Metanephros (tissue), 2 donors: ENCODE measurements at places on chromosomes 12 and 14. TPM values are rescaled to one million over a fixed set of nuclear protein-coding genes. Genes with fewer than 3 reads are reported as not detected.

The PKP2 gene
- 19.1 TPM for total RNA-seq

The PLEKHA5 gene
- 87.2 TPM for total RNA-seq

The DBX2 gene
- 0.12 TPM for total RNA-seq

The SLC39A5 gene
- 34.9 TPM for total RNA-seq

The PSME1 gene
- total RNA-seq: 95.0 TPM

The CLEC12A gene
- 5.2 TPM for total RNA-seq

The LTB4R2 gene
- 9.1 TPM for total RNA-seq

The MMP17 gene
- total RNA-seq: 1.9 TPM

The OR6C75 gene
- not detected for total RNA-seq

The EPYC gene
- not detected for total RNA-seq

The LTB4R gene
- total RNA-seq: 6.7 TPM

The CAPS2 gene
- 11.9 TPM for total RNA-seq

The TMEM229B gene
- total RNA-seq: 2.5 TPM

The COX8C gene
- total RNA-seq: not detected

The POTEM gene
- total RNA-seq: not detected

The EEF1AKMT3 gene
- total RNA-seq: 11.1 TPM

The CABP1 gene
- total RNA-seq: 1.9 TPM

The VRTN gene
- not detected for total RNA-seq

The CCT2 gene
- total RNA-seq: 146 TPM

The AMDHD1 gene
- total RNA-seq: 0.88 TPM

The PPFIA2 gene
- total RNA-seq: 10.7 TPM

The ADAM21 gene
- total RNA-seq: not detected

The ADGRD1 gene
- 16.8 TPM for total RNA-seq
